Right hindlimb (tissue), 1 donor: ENCODE measurements at places on chromosomes 2 and 18.

DNA sequence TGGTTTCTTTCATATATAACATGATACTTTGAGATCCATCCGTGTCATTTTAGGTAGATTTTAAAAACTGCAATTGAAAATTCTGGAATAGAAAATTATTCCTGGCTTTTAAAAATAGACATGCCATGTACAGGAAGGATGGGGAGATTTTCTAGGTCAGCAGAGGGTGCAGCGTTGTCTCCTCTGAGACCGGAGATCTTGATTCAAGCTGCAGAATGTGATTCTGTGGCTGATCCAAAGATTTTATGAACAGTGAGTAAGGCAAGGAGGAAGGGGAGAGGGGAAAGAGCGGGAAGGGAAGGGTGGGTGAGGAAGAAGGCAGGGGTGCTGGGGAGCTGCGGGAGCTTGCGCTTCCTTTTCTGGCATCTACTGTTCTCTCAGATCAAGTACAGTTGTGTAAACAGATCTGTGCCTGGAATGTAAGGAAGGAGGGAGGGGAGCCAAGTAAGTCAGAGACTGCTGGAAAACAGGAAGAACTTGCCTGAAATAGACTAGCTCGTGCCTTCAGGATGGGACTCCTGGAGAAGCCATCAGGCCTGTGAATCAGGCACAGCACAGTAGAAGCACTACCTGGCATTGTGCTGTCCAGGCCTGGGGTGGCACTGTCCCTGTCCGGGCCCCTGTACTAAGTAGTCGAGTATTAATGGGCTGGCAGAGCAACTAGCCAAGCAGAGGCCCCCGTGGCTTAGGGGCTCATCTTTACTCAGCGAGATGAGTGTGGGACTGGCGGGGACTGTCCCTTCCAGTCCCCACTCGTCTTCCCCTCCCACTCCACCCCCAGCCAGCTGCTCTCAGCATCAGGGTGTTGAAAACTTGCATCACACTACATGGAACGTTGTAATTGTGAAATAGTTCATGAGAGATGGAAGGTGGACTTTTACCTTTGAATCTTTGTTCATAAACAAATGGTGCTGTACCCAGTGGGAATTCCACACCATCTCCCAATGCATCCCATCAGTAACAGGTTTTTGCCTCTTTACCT is 163.5 kb downstream of the UXS1 start:
- peak; percentile 88 for DNase-seq

DNA sequence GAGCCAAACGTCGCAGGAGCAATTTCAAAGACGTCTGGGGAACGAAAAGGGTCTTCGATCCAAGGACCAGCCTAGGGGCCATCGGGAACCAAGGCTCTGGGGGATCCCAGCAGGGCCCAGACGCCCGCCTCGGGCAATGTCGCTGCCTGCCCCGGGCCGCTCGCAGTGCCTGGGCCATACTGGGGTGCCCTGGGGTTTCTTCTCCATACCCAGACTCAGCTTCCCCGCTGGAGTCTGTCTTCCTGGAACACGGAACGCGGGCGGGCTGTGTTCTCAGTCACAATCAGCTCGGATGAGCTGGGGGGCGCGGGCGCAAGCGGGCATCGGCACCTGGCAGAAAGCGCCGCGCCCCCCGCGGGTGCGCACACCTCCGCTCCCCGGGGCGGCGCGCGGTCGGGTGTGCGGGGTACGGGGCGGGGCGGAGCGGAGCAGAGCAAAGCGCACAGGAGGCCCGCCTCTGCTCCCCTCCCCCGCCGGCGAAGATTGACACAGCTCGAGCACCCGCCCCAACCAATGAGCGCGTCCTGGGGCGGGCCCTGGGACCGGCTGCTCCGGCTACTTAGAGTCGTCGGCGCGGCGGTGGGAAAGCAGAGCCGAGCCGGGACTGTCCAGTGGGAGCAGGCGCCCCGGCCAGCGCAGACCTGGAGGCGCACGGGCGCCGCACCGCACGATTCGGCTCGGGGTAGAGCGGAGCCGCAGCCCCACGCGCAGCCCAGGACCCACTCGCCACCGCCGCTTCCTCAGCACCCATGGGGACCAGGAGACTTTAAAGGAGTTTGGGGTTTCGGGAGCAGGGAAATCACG is at the start of gene LRATD1:
Gene LRATD1, plus strand, starts transcription at position 585 of the 804 bp plus-strand sequence. CDS start 1,263 bp downstream, outside the sequence.
- peak; percentile 93 for DNase-seq

GRCh38 chr2:20452551-20452950 is 5.7 kb downstream of the RHOB start:
- DNase-seq: peak; percentile 33

GRCh38 chr2:42007551-42007950 is 40.3 kb upstream of the PKDCC start:
- no peak for DNase-seq

DNA sequence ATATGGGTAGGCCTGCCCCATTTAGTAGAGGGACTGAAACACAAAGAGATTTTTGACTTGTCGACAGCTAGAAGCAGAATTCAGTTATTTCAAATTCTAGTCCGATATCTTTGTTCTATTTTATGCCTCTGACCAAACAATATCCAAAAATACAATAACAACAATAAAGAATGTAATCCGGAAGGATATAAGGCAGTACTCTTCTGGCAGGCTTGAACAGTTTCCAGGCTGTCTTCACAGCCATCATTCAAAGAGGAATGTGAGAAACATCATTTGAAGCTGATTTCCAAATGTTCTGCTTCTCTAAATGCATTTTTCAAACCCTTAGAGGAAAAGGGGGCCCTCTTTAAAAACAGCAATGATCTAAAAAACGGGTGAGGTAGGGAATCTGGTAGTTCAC is 36.7 kb upstream of the SPTBN1 start:
- DNase-seq: peak; percentile 42

GRCh38 chr2:198144660-198145059 is 340.3 kb downstream of the PLCL1 start:
- no peak for DNase-seq

GRCh38 chr2:230921806-230922595 is 3.0 kb downstream of the GPR55 start:
- no peak for DNase-seq

DNA sequence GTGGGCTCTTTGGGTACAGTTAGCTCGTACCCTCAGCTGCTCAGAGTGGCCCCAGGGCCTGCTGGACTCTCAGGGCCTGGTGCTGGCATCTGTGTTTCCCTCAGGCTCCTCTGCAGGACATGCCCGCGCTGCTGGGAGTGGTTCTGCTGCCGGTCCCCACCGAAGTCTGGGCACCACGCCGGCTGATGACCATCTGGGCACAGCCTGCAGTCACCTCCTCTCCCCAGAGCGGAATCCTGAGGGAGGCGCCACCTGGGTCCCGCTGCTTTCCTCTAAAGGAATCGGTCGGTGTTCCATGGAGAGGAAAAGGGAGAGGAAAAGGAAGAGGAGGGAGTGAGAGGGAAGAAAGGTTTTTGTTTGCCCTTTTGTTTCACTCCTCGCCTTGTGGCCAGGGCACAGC is 43.6 kb downstream of the MC2R start:
- DNase-seq: no peak
